NT2/D1 (cell line): ENCODE measurements at places on chromosomes 5 and 9.

- DNase-seq: no peak
Observed at GRCh38 chr5:67577424-67577823, 380.8 kb upstream of the CD180 start.

DNA sequence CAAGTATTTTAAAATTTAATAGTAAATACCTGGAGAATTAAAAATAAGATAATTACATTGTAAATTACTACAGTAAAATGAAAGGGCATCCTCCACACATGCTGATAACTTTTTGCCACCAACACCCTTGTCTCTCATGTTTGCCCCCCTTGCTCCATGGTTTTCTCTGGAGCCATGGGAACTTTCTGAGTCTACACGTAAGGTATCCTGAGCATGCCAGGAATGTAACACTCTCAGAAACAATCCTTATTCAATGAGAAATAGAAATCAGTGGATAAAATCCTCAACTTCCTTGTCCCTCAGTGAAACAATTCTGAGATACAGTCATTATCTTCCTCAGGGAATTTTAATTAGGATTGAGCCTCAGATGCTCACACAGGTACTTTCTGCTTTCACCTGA lies 108.9 kb downstream of the IZUMO3 start:
- DNase-seq: peak; percentile 39

DNA sequence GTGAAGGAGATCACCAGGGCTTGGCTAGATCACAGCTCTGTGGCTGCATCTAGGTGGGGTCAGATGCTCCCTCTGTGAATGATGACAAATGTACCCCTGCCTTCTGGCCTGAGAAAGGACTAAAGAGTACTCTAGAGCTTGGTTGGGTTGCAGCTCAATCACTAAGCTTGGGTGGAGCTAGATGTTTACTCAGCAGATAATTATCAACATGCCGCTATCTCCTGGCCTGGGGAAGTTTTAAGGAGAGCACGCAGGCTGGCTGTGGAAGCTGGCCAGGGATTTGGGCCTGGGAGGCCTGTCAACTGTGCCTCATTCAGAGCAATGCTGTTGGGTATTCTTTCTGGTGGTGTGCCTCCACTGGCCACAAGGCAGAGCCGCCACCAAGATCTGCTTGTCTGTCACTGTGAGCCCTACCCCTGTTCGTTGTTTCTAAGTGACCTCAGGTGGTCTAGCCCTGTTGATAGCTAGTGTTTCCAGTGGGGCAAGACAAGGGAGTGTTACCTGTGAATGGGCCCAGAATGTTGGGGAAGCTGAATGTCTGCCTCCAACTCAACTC lies 181.7 kb downstream of the ADGRV1 start:
- no peak for DNase-seq

DNA sequence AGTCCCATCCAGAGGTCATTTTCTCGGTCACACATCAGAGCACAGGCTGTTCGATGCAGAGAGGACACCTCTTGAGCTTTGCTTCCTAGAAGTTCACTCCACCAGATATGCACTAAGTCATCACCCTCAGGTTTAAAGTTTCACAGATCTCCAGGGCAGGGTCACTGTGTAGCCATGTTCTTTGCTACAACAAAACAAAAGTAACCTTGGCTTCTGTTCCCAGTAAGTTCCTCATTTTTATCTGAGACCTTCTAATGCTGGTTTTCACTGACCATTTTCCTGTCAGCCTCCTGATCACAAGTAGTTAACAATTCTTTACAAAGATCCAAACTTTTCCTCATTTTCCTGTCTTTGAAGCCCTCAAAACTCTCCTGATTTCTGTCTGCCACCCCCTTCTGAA lies 97.5 kb upstream of the CTSV start:
- DNase-seq: no peak

GRCh38 chr5:154092356-154093141 lies 53.8 kb downstream of the MFAP3 start:
- DNase-seq: peak; percentile 44

GRCh38 chr5:36666274-36666673 lies 59.9 kb downstream of the SLC1A3 start:
- no peak for DNase-seq

DNA sequence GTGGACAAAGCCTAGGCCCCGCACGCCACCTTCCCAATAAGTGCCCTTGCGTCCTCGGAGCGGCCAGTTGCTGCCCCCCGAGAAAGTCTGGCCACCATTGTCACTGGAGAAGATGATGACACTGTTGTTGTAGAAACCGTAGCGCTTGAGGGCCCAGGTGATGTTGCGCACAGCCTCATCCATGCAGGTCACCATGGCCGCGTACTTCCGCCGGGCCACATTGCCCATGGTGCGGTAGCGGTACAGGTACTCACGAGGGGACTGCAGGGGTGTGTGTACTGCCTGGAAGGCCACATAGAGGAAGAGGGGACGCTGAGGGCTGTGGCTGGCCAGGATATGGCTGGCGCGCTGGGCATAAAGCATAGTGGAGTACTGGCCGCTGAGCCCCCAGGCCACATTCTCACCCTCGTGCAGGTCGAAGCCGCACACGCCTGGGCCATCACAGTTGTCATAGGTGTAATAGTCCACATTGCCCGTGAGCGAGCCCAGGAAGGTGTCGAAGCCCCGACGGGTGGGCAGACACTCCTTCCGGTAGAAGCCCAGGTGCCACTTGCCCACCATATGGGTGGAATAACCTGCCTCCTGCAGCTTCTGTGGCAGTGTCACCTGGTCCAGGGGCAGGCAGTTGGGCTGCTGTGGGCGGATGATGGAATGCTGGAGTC lies 4.6 kb downstream of the ARSI start:
- DNase-seq: no peak

DNA sequence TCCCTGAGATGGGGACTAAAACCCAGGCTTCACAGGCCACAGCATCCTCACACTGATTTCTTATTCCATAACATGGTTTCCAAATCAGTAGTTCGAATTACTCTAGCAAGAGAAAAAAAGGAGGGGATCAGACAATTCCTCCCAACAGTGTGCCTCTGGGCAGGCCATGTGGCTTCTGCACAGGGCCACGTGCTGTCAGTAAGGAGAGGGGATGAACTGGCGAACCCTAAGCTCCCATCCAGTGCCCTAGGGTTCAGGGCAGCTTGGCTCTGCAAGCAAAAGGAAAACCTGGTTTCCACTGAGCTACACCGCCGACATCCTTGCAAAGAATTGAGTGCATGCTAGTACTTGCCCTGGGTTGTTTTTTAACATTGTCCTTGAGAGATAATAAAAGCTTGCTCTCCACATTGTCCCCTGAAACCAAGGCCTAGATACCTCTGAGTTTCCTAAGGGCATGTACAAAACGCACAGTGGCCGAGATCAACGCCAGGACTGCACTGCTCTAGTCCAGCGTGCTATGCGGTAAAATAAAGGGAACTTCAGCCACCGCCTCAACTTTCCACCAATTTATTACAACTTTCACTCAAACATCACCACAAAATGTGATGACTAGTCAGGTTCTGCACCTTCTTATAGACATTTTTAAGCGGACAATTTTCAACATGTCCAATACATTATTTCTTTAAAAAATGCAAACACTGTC lies 4.5 kb downstream of the CAMSAP1 start:
- no peak for DNase-seq

DNA sequence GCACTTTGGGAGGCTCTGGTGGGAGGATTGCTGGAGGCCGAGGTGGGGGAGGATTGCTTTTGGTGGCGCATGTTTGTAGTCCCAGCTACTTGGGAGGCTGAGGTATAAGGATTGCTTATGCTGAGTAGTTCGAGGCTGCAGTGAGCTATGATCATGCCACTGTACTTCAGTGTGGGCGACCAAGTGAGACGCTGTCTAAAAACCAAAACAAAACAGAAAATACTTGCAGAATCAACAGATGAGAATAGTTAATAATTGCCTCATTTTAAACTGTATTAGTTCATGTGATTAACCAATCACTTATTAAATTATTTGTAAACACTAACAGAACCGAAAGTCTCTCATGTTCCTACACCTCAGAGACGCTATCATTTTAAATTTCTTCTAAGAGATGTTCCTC lies 118.1 kb downstream of the CCDC171 start:
- no peak for DNase-seq

GRCh38 chr5:138884094-138884493 lies 9.0 kb upstream of the LRRTM2 start:
- DNase-seq: peak; percentile 9

GRCh38 chr5:56963246-56963645 lies 11.3 kb upstream of the MIER3 start:
- no peak for DNase-seq

- no peak for DNase-seq
Observed at GRCh38 chr5:176473335-176474006, 25.3 kb downstream of the FAF2 start.

DNA sequence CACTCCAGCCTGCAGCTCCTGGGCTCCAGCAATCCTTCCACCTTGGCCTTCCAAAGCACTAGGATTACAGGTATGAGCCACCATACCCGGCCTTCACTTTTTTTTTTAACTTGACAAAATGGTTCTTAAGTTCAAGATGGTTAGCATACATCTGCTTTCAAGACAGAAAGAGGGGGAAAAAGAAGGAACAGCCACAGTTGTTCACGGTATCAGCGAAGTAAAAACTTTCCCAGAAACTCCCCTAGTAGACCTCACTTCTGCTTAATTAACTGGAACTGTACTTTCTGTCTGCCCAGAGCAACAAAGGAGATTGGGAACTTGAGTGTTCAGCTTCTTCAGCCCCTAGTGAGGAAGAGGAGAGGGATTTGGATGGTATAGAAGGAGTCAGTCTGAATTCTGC lies 116.7 kb downstream of the UGCG start:
- no peak for DNase-seq

GRCh38 chr9:6239048-6239461 lies 23.4 kb downstream of the IL33 start:
- no peak for DNase-seq

- DNase-seq: no peak
Observed at GRCh38 chr9:133103183-133103986, 17.7 kb downstream of the RALGDS start.

DNA sequence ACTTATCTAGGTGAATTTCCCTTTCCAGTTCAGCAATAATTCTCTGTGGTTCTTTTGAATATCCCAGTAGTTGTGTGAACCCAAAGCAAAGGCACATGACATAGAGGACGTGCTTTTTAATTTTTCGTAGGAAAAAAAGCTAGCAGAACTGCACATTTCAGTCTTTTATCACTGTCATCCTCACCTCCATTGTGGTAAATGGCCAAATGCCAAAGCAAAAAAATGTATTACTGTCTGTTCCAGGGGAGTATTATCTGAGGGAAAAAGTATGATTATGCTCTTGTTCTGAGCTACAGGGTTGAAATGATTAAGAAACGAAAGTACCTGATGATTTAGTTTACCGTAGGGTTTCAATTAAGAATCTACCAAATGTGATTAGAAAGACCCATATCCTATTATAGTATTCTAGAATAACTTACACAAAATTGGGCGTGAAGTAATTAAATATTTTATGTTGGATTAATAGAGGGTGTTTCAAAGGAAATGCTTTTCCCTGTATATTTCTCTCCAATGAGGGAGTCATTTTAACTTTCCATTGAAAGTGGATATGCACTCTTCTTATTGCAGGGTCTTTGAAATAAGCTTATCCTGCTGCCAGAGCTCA lies 62.7 kb downstream of the CAVIN4 start:
- no peak for DNase-seq

DNA sequence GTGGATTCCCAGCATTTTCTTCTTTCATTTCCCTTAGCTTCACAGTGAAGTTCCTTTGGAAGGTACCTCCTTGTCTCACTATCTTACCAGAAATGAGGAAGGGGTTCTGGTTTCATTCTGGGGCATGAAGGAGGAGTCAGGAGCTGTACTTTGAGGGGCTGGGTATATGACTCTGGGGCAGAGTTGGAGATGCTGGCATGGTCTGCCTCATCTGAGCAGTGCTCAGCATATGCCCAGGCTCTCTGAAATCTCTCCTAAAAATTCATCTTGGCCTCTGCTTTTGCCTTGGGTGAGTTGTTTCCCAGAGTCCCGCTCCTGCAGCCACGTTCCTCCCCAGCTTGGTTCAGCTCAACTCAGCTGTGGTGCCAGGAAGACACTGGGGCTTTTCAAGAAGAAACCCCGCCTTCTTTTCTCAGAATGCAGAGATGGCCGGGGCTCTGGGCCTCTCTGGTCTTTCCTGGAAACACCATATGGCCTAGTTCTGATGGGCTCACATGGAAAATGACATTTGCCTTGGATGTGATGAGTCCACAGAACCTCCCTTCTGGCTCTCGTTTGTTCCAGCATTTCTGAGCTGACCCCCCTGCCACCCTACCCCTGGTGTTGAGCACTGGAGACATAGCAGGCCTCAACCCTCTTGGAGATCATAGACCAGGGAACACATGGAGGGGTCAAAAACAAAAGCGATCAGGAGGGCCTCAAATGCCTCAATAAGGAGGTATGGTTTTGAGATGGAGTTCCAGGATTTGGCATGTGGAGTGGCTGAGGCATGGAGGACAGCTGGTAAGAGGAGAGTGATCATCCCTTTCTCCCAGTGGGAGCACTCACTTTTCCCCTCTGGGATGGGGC lies 12.0 kb upstream of the TGFBR1 start:
- no peak for DNase-seq

DNA sequence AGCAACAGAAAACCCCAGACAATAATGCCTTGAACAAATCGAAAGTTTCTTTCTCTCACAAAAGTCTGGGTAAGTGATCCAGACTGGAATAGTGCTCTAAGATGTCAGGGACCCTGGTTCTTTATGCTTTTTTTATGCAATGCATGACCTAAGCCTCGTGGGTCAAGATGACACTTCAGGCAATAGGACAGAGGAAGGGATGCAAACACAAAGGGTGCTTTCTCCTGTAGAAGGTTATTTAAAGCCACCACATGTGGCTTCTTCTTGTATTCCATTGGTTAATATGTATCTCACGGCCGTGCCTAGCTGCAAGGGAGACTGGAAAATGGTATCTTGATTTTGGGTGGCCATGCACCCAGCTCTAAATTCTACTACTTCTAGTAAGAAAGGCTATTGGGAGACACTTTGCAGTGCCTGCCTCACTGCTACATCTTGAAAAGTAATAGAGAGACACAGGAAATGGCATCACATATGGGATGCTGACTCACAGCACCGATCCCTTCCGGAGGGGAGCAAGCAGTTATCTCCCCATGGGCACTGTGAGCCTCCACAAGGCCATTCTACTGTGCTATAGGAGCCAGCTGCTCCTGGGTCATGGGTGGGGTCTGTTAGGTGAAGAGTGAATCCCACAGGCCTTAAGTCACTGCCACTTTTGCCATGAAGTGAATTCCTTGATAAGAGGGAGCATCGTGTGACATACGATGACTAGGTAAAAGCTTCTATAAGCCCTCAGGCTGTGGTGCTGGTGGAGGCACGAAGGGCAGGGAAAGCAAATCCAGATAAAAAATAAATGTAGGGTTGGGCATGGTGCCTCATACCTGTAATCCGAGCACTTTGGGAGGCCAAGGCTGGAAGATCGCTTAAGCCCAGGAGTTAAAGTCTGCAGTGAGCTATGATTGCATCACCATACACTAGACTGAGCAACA lies 32.5 kb upstream of the RAB14 start:
- no peak for DNase-seq
